Activated T-helper 17 cell treated with anti-CD3 and anti-CD28 coated beads, Interleukin-2, amount 50 U/mL, for 72 hours (primary cell): ENCODE measurements at places on chromosomes 1 and 21. TPM values are rescaled to one million over a fixed set of nuclear protein-coding genes. Genes with fewer than 3 reads are reported as not detected.

GRCh38 chr1:154559466-154560044 lies 1.1 kb upstream of the UBE2Q1 start:
- peak; percentile 52 for ATAC-seq

GRCh38 chr21:45470087-45470515 lies 65.1 kb downstream of the COL18A1 start:
- no peak for ATAC-seq

GRCh38 chr1:12001249-12001917 lies 17.9 kb upstream of the MIIP start:
- peak; percentile 55 for ATAC-seq

GRCh38 chr21:42644223-42645208 lies 8.9 kb upstream of the PDE9A start:
- no peak for ATAC-seq

Gene CYP2J2
- total RNA-seq, result 0.87 TPM

DNA sequence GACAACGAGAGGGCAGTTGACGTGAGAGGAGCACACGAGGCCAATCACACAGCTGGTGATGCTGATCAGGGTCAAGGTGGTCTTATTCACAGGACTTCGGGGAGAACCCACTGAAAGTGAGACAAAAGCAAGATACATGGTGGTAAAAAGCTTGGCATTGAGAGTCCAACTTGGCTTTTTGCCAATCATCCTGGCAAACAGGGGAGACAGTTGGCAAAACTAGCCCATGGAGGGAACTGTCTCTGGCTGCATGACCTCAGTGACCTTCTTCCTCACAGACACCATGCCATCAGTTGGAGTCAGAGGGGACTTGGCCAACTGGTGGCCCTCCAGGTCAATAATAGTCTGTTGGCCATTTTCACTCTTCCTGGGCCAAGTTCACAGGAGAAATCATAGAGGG lies 139.9 kb downstream of the ASTN1 start:
- no peak for ATAC-seq

DNA sequence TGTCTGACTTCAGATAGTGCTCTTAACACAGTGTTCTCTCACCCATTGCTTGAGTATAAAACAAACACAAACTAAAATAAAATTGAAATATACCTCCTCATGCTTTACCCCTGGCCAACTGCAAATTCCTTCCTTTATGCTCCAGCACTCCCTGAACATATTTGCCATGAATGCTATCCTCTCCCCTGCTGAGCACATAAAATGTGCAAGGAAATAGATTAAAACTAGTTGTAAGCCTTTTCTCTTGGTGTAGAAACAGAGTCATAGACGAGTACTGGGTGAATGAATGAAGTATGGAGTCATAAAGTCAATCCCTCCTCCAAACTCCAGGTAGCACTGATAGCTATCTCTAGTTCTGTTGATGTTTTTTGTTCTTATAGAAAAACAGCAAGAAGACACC lies 2.6 kb downstream of the GPR161 start:
- ATAC-seq, result no peak

DNA sequence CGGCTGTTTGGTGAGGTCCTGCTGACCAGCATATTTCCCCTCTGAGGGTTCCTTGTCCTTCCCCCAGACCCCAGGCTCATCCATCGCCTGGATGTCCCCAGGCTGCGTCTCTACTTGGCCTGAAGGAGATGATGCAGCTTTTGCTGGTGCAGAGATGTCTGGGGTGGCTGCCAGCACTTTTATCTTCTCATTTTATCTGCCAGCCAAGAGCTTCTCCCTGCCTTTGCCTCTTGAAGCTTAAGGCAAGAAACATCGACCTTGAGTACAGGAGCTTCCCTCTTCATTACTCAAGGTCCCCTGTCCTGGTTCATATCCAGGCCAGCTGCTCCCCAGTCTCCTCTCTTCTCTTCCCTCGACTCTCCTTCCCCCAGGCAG lies 9.2 kb upstream of the H6PD start:
- ATAC-seq, result no peak

DNA sequence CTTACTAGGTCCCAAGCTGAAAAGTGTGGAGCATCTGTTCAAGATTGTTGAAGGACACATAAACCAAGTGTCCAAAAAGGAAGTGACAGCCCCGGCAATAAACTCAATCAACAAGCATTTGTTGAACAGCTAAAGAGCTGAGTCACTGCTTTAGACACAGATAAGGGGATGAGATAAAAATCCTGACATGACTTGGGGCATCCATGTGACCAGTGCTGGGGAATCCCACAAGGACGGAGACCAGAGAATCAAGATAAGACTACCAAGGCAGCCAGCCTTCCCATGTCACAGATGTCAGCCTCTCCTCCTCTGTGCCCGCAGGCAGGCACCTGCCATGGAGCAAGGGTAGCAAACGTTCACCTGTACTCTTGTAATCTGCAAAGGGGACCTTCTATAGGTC lies 118.6 kb upstream of the KAZN start:
- no peak for ATAC-seq

Gene PKP1
- not detected for total RNA-seq

DNA sequence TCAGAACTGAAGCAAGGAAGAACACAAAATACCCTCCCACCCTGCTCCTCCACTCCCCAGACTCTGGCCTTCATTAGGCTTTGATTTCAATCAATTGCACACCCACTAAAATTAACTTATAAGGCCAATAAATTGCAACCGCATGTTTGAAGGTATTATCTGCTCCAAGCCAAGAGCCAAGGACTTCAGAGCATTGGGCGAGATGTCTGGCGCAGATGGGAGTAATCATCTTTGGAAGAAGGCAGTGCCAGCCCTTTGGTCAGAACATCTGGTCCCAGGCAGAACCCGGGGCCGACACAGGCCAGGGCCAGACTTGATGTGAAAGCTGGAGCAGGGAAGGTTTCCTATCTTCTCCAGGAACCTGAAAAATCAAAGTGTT lies 60.0 kb downstream of the SLC66A1 start:
- no peak for ATAC-seq

GRCh38 chr1:245742896-245743295 lies 588.1 kb downstream of the KIF26B start:
- no peak for ATAC-seq
